GM23338 (cell line): ENCODE measurements at places on chromosomes 11 and 22. TPM values are rescaled to one million over a fixed set of nuclear protein-coding genes. Genes with fewer than 3 reads are reported as not detected.

Gene TUB
- total RNA-seq, result 23.7 and 30.4 TPM in 2 replicates

Gene CHRDL2
- total RNA-seq, result 0.16 and 0.21 TPM in 2 replicates

Gene BRSK2
- 15.0 and 20.3 TPM in 2 replicates for total RNA-seq

Gene POLR3H
- total RNA-seq, result 18.6 and 19.0 TPM in 2 replicates

Gene DGCR6
- total RNA-seq, result 2.3 and 4.6 TPM in 2 replicates

Gene B3GAT1
- 24.8 and 28.3 TPM in 2 replicates for total RNA-seq

Gene RASD2
- 3.2 and 3.6 TPM in 2 replicates for total RNA-seq

- no peak for DNase-seq
These were observed 23.2 kb upstream of the NRGN start for GRCh38 chr11:124716591-124716990.

DNA sequence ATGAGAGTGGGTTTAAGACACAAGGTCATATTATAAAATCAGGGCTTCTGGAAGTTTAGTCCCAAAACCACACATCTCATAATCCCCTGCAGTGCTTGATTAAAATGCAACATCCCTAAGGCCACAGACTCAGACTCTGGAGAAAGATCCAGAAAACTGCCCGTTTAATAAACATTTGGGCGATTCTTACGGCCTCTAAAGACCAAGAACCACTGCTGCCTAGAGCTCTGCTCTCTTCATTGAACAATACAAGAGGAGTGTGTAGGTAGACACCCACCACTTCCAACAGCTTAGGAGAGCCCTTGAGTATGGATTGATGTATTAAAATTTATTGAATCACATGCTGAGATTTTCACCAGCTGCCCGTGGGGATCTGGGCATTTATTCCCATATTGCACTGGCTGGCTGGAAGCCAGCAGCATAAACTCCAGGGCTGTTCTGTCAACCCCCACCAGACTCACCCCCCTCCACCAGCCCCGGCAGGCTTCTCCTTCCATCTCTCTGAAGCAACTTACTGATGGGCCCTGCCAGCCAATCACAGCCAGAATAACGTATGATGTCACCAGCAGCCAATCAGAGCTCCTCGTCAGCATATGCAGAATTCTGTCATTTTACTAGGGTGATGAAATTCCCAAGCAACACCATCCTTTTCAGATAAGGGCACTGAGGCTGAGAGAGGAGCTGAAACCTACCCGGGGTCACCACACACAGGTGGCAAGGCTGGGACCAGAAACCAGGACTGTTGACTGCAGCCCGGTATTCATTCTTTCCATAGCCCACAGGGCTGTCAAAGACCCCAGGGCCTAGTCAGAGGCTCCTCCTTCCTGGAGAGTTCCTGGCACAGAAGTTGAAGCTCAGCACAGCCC lies 749 bp upstream of the BEST1 start:
- 0 out of 2 replicates have a peak overlapping the region, but pooled peaks have one; percentile 30 for H3K27ac ChIP-seq
- DNase-seq, result peak; percentile 88
- no peak overlapping the region for H3K4me3 ChIP-seq
- peaks cover 6% of the 10 kb centered on the region; the same call in 1 of the 2 replicates for H3K27me3 ChIP-seq
- H3K36me3 ChIP-seq, result no peaks in the 10 kb centered on the region

- H3K4me1 ChIP-seq, result 0 out of 2 replicates have a peak, but pooled peaks cover 7% of the 10 kb centered on the region
- no peak overlapping the region for H3K27ac ChIP-seq
- no peaks in the 10 kb centered on the region for H3K36me3 ChIP-seq
- DNase-seq, result no peak
- no peaks in the 10 kb centered on the region for H3K27me3 ChIP-seq
These were observed 6.9 kb upstream of the CHORDC1 start for GRCh38 chr11:90229791-90230190.

DNA sequence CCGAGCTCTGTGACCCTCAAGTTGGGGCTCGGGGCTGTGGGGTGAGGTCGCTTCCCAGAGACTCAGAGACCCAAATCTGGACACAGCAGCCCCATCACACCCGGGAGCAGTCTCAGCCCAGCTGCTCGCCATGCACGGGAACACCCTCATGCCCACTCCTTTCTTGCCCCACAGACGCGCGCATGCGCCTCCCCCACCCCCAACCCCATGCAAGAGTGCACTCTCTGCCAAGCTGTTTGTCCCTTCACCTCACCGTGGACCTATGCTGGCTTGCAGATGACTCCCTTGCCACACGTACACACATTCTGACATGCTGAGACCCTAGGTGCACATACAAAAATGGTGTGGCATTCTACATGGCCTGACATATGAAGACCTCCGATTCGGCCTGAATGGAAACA lies 478 bp upstream of the CD248 start:
- peak overlapping the region; percentile 87 for H3K27ac ChIP-seq
- no peaks in the 10 kb centered on the region for H3K27me3 ChIP-seq
- H3K36me3 ChIP-seq, result no peaks in the 10 kb centered on the region
- peaks cover 23% of the 10 kb centered on the region for H3K4me1 ChIP-seq

DNA sequence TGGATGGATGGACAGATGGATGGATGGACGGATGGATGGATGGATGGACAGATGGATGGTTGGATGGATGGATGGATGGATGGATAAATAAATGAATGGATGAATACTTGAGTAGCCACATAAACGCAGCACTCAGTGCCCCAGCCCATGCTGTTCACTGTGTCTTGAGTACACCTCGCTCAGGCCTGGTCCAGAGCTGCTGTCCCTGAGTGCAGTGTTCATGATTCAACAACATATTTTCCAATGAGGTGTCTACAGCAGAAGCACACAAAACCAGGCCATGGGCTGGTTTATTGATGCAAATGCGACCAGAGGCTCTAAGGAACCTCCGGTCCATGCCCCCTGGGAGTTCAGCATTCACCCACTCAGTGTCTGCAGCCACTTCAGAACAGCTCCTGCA lies 584.3 kb downstream of the BRD1 start:
- no peak for DNase-seq
- H3K27me3 ChIP-seq, result no peaks in the 10 kb centered on the region
- no peak overlapping the region for H3K4me3 ChIP-seq
- H3K4me1 ChIP-seq, result no peaks in the 10 kb centered on the region
- no peak overlapping the region for H3K27ac ChIP-seq

GRCh38 chr11:123525097-123525496 lies 95.0 kb downstream of the GRAMD1B start:
- H3K36me3 ChIP-seq, result no peaks in the 10 kb centered on the region
- no peak for DNase-seq
- no peak overlapping the region for H3K4me3 ChIP-seq
- no peaks in the 10 kb centered on the region for H3K27me3 ChIP-seq

DNA sequence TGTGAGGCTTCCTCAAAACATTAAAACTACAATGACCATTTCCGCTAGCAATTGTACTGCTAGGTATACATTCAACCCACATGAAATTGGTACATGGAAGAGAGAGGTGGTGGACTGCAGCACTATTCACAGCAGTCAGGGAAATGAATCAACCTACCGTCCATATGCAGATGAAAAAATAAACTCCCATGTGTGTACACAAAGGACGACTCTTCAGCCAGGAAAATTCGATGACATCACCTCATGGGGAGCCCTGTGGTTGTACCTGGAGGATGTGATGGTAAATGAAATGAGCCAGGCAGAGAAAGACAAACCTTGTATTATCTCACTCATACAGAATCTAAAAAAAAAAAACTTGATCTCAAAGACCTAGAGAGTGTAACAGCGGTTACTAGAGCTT lies 23.3 kb downstream of the RFPL3 start:
- H3K4me3 ChIP-seq, result no peak overlapping the region
- no peaks in the 10 kb centered on the region for H3K4me1 ChIP-seq
- H3K27ac ChIP-seq, result no peak overlapping the region
- DNase-seq, result no peak
- H3K27me3 ChIP-seq, result no peaks in the 10 kb centered on the region

- DNase-seq, result no peak
- H3K4me3 ChIP-seq, result no peak overlapping the region
- H3K27ac ChIP-seq, result no peak overlapping the region
These were observed 11.3 kb upstream of the PMM1 start for GRCh38 chr22:41600976-41601375.

- H3K4me3 ChIP-seq, result no peak overlapping the region
- H3K27ac ChIP-seq, result no peak overlapping the region
- H3K27me3 ChIP-seq, result no peaks in the 10 kb centered on the region
- no peaks in the 10 kb centered on the region for H3K4me1 ChIP-seq
- DNase-seq, result no peak
These were observed 817 bp downstream of the PANX3 start for GRCh38 chr11:124612045-124612444.

- no peaks in the 10 kb centered on the region for H3K27me3 ChIP-seq
- no peak overlapping the region for H3K4me3 ChIP-seq
- H3K4me1 ChIP-seq, result no peaks in the 10 kb centered on the region
These were observed 19.8 kb upstream of the SHANK2 start for GRCh38 chr11:71272161-71272560.

DNA sequence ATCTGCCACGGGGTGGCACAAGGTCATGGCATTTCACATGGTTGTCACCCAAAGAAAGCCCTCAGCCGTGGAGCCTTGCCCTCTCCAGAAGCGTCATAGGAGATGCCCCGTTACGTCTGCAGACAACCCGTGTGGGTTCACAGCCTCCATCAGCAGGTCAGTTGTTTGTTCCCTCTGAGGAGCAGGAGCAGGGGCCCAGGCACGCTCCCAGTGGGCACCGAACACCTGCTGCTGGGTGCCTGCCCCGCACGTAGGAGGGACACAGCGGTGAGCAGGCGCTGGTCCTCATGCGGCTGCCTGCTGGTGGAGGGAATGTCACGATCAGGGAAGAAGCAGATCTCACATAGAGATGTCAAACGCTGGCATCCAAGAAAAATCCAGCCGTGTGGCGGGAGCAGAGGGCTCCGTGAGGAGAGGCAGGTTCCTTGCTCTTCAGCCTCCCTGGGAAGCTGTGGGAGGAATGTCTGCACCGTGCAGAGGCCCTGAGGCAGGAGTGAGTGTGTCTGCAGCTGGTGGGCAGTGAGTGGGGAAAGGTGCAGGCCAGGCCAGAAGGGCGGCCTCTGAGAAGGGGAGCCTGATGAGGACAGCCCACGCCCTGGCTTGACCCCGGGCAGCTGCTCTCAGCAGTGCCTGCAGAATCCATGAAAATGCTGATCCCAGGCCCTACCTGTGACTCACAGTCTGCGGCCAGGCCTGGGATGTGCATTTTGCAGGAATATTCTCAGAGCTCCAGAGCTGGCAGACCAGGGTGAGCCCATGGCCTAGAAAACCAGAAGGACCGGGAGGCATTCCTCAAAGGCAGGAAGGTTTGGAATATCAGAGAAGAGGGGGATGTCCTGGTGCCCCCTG lies 36.4 kb upstream of the TH start:
- no peak overlapping the region for H3K27ac ChIP-seq
- no peak for DNase-seq
- H3K4me1 ChIP-seq, result peaks cover 2% of the 10 kb centered on the region; the same call in 1 of the 2 replicates
- no peak overlapping the region for H3K4me3 ChIP-seq
- H3K27me3 ChIP-seq, result no peaks in the 10 kb centered on the region
- H3K36me3 ChIP-seq, result no peaks in the 10 kb centered on the region

DNA sequence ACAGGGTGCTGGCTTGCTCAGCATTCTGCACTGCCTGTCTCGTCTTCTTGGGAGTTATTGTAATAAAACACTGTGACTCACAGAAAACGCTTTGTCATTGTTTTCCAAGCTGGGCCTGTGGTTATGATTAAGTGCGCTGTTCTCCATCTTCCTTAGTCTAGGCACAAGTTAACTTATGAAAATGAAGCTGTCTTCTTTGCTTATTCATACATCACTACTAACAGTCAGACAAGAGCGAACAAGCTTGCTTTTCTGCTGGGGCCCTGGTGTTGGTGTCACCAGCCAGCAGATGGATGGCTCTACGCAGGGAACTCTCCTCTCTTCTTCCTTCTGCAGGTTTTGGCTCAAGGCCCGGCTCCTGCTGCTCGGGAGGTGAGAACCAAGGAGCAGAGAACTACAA lies 380.1 kb upstream of the SYN3 start:
- H3K4me3 ChIP-seq, result no peak overlapping the region
- peaks cover 21% of the 10 kb centered on the region for H3K4me1 ChIP-seq
- H3K36me3 ChIP-seq, result no peaks in the 10 kb centered on the region
- H3K27me3 ChIP-seq, result no peaks in the 10 kb centered on the region
- no peak for DNase-seq

- no peak for DNase-seq
- peaks cover 93% of the 10 kb centered on the region for H3K36me3 ChIP-seq
- H3K27ac ChIP-seq, result no peak overlapping the region
- no peaks in the 10 kb centered on the region for H3K4me1 ChIP-seq
These were observed 31.8 kb upstream of the RAPSN start for GRCh38 chr11:47480762-47481161.

GRCh38 chr11:2382936-2383851 lies 6.1 kb downstream of the CD81 start:
- peaks cover 12% of the 10 kb centered on the region; the same call in 1 of the 2 replicates for H3K4me1 ChIP-seq
- 0 out of 2 replicates have a peak overlapping the region, but pooled peaks have one; percentile 26 for H3K27ac ChIP-seq
- H3K36me3 ChIP-seq, result no peaks in the 10 kb centered on the region
- DNase-seq, result peak; percentile 56

DNA sequence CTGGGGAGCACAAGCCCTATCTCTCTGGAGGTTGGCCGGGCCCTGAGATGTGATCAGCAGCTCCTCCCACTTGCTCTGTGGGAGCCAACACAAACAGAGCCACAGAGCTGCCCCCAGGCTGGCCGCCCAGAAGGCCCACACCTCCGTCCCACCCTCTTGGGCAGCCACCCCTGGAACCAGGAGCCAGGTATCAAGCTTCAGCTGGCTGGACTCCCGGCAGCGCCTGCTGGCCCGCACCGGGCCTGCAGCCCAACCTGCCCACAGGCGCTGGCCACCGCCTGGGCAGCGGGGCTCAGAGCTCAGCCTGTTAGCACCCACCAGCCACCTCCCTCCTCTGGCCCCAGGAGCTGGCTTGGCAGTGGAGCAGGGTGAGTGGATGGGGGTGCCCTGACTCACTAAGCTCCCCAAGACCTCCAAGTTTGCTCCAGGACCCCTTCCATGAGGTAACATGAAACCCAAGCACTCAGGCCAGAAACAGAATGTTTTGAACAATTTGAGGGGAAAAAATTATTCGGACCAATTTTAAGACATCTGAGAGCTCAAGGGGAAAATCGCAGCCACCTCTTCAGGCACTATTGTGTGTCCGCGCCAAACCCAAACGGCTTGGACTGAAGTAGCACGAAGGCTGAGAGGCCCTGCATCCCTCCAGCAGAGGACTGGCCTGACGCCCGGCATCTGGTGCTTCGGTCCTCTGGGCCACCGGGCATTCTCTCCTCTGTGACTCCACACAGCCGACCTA lies 450.8 kb downstream of the SOX6 start:
- H3K27ac ChIP-seq, result no peak overlapping the region
- no peak overlapping the region for H3K4me3 ChIP-seq
- H3K4me1 ChIP-seq, result no peaks in the 10 kb centered on the region
- H3K36me3 ChIP-seq, result no peaks in the 10 kb centered on the region
- DNase-seq, result no peak
- H3K27me3 ChIP-seq, result no peaks in the 10 kb centered on the region

- no peak for DNase-seq
- no peak overlapping the region for H3K4me3 ChIP-seq
- no peaks in the 10 kb centered on the region for H3K27me3 ChIP-seq
These were observed 607.9 kb downstream of the BUD13 start for GRCh38 chr11:116164843-116165242.

GRCh38 chr22:20571531-20572007 lies 64.2 kb downstream of the MED15 start:
- no peak overlapping the region for H3K27ac ChIP-seq
- peaks cover 18% of the 10 kb centered on the region for H3K36me3 ChIP-seq
- H3K4me3 ChIP-seq, result no peak overlapping the region
- H3K4me1 ChIP-seq, result no peaks in the 10 kb centered on the region
- peak; percentile 72 for DNase-seq

GRCh38 chr22:32842486-32842885 lies 41.0 kb downstream of the TIMP3 start:
- no peaks in the 10 kb centered on the region for H3K4me1 ChIP-seq
- H3K36me3 ChIP-seq, result no peaks in the 10 kb centered on the region
- H3K27me3 ChIP-seq, result no peaks in the 10 kb centered on the region
- H3K4me3 ChIP-seq, result no peak overlapping the region
- DNase-seq, result no peak
- H3K27ac ChIP-seq, result no peak overlapping the region
